Activated CD4-positive, alpha-beta T cell treated with anti-CD3 and anti-CD28 coated beads, Interleukin-2, Interleukin-6, amounts not matched to agents 100 ng/mL and 50 ng/mL, durations not matched to agents 16 hours and 8 hours (primary cell): ENCODE measurements at places on chromosomes 1 and 21.

- peak; percentile 9 for DNase-seq
These were observed 361 bp downstream of the DDAH1 start for GRCh38 chr1:85464497-85465098.

GRCh38 chr1:246001837-246002230 lies 505.2 kb downstream of the SMYD3 start:
- no peak for DNase-seq

- peak; percentile 22 for DNase-seq
These were observed 29.8 kb downstream of the ARNT start for GRCh38 chr1:150846473-150847146.

- DNase-seq, result no peak
These were observed 6.2 kb upstream of the POFUT2 start for GRCh38 chr21:45293726-45294401.

DNA sequence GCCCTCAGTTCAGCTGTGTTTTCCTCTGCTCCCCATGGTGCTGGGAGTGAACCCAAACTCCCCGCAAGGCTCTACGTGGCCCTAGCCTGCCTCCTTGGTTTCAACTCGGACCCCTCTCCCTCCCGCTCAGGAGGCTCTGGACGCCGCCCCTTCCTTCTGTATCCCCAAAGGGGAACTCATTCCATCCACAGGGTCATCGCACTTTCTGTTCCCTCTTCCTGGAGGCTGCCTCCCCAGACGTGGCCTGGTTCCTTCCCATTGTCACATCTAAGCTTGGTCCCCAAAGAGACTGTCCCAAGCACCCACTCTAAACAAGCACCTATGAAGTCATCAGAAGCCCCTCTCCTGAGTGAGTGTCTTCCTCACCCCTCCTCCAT lies 10.9 kb downstream of the KCNAB2 start:
- DNase-seq, result no peak

DNA sequence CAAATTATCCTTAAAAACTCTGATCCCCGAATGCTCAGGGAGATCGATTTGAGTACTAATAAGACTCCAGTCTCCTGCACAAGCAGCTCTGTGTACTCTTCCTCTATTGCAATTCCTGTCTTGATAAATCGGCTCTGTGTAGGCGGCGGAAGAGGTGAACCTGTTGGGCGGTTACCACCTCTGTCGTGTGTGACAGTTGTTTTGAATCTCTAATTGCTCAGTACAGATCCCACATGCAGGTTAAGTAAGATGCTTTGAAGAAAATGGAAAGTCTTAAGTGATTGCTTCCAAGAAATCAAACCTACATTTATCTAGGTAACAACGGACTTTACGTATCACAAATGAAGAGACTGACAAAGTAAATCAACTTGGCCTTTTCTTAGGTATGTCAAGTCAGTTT lies 35.5 kb downstream of the COA6 start:
- DNase-seq, result peak; percentile 72

DNA sequence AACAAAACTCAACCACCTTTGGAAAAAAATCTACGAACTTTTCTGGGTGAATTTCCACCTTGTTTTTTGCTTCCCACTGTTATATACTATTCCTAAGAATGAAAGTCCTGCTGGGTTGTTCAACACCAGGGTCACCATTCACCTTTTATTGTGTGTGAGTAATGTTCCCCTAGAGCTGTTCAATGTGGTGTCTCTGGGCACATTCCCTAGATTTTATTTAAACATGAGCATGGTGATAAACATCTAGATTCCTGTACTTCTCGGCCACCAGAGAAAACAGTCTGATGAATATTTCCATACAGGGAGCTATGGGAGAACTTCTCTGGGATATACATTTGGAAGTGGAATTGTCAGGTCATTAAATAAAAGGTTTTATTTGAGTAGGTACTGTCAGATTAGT lies 13.0 kb downstream of the FMN2 start:
- DNase-seq, result no peak

GRCh38 chr1:87588495-87588894 lies 259.8 kb downstream of the LMO4 start:
- no peak for DNase-seq

DNA sequence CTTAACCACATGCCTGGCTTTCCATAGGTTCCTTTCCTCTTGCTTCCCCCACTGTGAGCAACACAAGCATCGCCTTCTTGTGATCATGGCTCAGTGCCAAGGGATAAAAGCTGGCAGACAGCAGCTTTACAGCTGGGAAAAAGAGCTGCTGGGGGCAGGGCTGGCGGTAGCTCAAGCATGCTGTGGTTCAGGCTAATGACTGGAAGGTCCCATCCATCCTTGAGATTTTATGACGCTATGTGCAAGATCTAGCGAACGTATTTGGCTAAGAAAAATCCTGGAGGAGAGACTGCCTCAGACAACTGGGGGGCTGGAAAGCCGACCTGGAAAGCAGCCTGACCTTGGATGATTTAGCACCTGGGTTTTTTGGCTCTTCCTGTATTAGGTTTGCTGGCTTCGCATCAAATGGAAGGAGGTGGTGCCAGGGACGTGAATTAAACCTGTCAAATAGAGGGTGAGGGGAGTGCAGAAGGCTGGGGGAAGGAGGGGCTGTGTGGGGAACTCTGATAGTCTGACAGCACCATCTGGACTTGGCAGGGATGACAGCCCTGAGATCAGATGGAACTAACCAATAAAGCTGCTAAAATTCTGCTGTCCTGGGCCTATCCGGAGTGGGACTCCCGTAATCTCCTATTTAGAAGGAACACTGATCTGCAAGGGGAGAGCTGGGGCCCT lies 34.8 kb downstream of the ZMYND12 start:
- no peak for DNase-seq

GRCh38 chr1:36920801-36921405 lies 113.4 kb downstream of the GRIK3 start:
- no peak for DNase-seq

DNA sequence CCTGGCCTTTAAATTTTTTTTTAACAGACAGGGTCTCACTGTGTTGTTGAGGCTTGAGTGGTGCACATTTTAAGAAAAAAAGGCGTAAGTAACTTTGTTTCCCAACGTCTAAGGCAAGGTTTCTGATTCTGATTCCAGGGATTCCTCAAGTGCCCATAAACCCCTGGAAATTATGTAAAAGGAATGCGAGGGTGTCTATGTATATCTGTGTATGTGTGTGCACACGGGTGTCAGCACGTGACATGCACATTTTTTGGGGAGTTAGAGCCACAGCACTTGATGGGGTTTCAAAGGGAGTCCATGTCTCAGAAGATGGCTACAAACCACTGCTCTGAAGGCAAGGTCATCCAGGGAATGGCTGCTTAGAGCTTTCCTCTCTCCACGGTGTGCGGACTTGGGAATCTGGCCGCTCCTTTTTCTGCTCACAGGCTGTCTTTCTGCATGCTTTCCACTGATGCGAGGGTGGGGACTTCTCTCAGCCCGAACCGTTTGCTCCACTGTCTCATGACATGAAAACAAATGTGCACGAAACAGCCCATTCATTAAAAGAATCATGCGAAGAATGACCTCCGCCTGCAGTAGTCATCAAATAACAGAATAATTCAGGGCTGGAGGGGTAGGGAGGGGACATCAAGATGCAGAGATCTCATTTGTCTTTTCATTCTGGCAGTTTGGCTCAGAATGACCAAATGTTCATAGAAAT lies 18.7 kb upstream of the RERE start:
- no peak for DNase-seq

DNA sequence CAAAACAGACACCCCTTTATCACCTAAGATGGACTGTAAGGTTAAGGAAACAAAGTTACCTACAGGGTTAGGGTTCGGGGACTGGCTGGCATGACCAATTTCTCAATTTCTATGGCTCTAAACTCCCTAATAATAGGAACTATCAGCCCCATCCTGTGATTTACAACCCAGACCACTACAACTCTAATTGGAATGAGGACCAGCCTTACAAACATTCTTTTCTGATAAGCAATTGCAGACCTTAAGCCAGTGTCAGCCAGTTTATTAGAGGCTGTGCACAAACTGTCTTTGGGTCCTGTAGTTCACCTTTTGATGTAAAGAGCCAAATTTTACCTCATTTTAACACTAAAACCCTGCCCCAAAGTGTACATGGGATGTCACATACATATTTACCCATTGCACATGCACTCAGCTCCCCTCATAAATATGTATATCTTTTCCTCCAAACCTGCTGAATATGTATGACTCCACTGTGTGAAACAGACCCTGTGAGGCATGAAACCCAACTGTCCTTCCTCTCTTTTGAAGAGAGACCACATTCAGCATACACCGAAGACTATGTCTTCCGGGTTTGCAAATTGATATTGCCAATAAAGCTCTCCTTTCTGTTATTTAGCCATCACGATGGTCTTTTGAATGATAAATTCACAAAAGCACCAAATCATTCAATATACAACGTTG lies 7.3 kb upstream of the APP start:
- DNase-seq, result no peak

- DNase-seq, result no peak
These were observed 8.4 kb upstream of the SERPINC1 start for GRCh38 chr1:173925306-173926242.

DNA sequence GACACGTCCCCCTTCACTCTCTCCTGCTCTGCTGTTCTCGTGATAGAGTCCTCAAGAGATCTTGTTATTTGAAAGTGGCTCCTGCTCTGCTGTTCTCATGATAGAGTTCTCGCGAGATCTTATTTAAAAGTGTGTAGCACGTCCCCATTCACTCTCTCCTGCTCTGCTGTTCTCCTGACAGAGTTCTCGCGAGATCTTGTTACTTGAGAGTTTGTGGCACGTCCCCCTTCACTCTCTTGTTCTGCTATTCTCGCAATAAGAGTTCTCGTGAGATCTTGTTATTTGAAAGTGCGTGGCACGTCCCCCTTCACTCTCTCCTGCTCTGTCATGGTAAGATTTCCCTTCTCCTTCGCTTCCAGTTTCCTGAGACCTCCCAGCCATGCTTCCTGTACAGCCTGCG lies 47.9 kb downstream of the SMYD3 start:
- DNase-seq, result no peak

- no peak for DNase-seq
These were observed 6.9 kb upstream of the IGFN1 start for GRCh38 chr1:201183753-201184152.

- DNase-seq, result no peak
These were observed 44.9 kb downstream of the ARHGEF11 start for GRCh38 chr1:157000686-157001085.

GRCh38 chr1:212838145-212838544 lies 9.3 kb downstream of the SPATA45 start:
- no peak for DNase-seq

DNA sequence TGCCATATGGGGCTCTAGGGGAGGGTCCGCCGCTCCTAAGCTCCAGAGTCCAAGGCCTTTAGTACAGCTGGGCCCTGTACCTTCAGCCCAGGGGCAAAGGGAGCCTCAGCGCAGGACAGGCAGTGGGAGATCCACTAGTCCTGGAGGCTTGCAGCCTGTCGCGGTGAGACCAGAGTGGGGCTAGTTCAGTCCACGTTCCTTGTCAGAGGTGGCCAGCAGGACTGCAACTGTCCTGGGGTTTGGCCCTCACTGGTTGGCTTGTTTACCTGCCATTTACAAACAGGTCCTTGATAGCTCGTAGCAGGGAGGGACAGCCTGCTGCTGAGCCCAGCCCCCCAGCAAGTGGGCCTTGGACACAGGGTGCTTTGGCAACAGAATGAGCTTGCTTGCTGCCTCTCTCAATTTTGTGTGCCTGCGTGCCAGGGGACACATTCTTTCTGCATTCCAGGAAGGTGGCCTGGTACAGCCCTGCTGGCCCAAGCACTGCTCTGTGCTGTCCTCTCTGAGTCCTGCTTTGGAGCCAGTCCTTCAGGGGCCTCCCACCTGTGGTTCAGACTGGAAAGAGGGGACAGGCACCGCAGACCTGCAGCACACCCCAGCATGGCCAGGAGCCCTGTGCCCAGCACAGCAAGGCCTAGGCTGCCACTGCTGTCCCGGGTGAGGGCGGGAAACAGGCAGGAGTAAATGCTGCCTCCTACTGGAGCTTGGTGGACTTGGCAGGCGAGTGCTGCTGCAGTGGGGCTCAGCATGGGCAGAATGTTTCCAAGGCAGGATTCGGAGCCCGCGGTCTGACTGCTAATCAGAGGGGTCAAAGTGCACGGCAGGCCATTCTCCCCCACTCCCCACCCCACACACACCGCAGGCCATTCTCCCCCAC lies 15.2 kb downstream of the H6PD start:
- peak; percentile 53 for DNase-seq

DNA sequence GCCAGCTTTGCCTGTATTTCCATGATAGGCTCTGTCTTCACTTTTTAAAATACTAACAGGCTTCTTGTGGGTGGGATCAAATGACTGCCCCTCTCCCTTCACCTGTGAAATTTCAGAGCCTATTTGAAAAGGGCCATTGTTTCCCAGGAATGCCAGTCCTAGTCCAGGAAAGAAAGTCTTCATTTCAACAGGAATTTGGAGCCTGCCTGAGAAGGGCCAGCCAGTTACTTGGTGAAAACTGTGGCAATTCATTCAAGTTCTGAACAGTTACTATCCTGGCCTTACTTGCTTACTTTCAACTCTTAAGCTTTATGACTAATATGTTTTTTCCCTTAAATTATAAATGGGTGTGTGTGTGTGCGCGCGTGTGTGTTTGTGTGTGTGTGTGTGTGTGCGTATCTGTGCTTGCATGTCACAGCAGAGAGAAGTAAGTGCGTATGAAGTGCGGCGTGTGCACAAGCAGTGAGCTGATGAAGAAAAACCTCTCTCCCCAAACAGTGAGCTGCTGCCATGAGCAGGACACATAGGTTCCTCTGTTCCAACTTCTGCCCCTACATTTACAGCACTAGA lies 67.5 kb upstream of the RNPC3 start:
- DNase-seq, result no peak

- DNase-seq, result no peak
These were observed 12.3 kb downstream of the ZBTB7B start for GRCh38 chr1:155014709-155015508.

DNA sequence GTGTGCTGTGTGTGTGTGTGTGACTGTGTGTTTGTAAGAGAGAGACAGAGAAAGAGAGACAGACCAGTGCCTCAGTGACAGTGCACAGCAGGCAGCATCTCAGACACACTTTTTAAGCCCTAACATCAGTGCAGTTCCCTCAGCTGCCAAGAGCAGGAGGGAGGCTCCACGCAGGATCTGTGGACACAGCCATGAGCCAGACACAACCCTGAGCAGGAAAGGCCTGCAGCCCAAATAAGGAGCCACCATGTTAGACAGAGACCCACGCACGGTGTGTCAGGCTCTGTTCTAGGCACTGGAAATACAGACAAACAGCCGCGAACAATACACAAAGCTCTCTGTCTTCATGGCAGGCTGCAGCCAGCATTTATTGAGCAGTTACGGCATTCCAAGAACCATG lies 445.5 kb downstream of the MATN1 start:
- DNase-seq, result no peak

DNA sequence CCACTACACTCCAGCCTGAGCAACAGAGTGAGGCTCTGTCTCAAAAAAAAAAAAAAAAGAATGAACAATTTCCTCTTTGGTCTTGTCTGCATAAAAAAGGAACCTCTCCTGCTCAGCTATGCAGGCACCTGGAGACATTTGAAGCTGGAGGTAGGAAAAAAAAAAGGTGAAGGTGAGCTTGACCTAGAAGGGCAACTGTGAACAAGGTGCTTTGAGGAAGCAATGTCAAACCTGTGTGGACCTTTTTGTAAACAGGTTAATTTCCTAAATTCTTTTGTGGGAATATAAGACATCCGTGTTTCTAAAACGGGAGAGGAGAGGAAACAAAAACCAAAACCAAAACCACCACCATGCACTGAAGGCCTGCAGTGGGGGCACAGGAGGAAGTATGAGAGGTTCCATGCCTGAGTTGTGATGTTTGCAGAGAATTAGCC lies 77.5 kb downstream of the SLC45A1 start:
- peak; percentile 55 for DNase-seq

- no peak for DNase-seq
These were observed 8.3 kb downstream of the GOLT1A start for GRCh38 chr1:204205486-204205885.
